ENCODE measurements at places on chromosomes 16 and 17.

DNA sequence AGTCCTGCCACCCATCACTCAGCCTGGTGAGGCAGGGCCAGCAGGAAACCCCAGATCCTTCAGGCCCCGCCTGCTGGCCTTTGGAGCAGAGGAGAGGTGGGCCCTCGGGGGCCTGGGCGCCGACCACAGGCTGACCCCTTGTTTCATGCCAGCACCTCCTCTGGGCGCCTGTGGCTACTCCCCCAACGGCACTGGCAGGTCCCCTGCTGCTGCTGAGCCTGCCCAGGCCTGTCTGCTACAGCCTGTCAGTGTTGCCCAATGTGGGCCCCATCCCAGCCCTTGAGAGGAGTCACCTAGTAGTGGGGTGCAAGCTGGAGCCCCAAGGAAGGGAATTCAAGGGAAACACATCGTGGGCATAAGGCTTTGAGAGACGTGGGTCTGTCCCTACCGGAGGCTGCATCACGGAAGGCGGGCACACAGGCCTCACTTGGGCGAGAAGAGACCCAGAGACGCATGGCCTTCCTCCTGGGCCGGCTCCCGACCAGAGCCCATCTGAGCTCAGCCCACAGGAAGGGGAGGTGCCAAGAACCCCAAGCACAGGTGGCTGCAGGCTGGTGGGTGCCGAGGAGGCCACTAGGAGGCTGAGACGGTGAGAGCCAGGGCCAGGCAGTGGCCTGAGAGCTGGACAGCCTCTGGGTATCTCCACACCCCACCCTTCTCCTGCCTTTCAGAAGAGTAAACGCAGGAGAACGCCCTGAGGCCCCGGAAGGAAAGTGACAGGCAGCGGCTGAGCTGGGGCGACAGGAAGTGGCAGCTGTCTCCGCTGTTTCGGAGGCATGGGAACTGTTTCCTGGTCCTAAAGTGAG is 8.0 kb upstream of the FASN start:
- peak; percentile 42 for DNase-seq

DNA sequence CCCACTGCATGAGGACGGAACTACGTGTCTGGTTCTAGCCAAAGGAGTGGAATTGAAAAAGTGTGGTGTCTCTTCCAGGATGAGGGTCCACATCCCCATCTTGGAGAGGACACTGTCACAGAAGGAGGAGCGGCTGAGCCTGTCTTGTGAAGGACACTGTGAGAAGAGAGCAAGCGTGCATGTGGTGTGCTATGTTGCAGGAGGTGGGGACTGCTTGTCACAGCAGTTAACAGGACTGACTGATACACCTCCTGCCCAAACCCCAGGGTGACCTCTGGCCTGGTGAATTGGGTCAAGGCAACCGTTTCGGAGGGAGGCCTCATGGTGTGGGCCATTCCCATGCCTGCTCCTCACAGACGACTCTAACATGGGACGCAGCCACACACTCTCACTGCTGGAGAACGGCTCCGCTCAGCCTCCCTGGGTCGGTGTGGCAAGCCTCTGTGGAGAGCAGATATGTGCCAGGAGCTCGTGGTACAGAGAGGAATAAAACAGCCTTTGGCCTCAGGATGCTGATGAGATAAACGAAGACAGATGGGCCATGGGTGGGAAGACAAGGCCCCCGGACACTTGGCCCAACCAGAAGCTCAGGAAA is 56.4 kb upstream of the RBFOX3 start:
- no peak for DNase-seq

- DNase-seq: no peak
These were observed 148.4 kb downstream of the PITPNC1 start for GRCh38 chr17:67525239-67526135.

DNA sequence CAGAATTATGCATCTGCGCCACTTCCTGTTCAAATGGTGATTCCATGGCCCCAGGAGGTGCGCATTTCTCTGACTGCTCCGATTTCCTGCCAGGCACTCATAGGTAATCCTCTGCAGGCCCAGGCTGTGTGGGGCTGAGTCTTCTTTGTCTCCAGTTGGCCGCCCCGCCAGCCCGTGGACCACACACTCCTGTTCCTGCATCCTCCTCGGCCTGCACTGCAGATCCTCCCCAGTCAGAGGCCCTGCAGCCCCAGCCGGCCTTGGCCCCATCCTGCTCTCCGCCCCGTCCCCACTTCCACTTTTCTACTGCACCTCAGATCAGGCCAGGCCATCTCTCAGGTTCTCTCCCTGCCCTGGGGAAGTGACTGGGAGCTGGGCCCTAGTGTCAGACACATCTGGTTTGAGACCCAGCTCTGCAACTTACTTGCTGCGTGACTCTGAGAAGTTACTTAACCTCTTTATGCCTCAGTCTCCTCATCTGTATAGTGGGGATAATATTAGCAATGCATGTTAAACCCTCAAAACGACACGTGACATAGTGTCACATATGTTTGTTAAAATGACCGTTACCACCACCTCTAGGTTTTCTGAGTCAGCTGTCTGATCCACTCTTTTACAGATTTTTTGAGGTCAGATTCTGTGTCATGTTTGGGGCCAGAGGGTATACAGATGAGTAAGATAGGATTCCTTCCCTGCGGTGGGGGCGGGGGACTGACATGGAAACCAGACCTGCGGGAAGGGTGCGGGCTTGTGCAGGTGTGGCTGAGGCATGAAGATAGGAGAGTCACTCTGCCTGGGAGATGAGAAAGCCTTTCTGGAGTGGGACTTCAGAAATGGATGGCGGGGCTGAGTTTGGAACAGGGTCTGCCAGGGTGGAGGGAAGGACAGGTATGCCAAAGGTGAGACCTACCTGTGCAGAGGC is 12.8 kb downstream of the RAB11FIP4 start:
- DNase-seq: no peak

DNA sequence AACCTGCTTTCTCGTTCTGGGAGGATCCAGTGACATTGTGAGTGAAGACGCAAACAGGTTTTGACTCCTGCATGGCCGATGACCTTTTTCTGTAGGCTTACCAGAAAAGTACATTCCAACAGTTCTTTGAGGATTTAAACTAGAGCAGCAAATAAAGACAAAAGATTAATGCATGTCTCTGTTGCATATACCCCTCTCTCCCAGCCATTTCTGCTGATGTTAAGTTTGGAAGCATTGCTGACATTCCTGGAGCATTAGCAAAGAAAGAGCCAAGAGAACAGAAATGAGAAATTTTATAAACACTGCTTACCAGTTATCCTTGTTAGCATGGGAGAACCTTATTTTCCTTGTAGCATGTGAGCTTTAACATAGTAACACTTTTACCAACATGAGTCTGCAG is 49.3 kb downstream of the SIAH1 start:
- DNase-seq: no peak

GRCh38 chr16:68086860-68087268 is 1.7 kb downstream of the NFATC3 start:
- DNase-seq: no peak

GRCh38 chr17:63480192-63480784 is 3.4 kb downstream of the ACE start:
- no peak for DNase-seq

DNA sequence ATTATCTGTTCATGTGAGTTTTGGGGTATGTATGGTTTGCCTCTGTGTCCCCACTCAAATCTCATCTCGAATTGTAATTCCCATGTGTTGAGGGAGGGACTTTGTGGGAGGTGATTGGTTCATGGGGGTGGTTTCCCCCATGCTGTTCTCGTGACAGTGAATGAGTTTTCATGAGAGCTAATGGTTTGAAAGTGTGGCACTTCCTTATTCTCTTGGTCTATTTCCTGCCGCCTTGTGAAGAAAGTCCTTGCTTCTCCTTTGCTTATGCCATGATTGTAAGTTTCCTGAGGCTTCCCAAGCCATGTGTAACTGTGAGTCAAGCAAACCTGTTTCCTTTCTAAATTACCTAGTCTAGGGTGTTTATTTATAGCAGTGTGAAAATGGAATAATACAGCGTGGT is 128.1 kb upstream of the HS3ST4 start:
- no peak for DNase-seq

GRCh38 chr16:81842564-81843242 is 63.6 kb downstream of the PLCG2 start:
- no peak for DNase-seq

DNA sequence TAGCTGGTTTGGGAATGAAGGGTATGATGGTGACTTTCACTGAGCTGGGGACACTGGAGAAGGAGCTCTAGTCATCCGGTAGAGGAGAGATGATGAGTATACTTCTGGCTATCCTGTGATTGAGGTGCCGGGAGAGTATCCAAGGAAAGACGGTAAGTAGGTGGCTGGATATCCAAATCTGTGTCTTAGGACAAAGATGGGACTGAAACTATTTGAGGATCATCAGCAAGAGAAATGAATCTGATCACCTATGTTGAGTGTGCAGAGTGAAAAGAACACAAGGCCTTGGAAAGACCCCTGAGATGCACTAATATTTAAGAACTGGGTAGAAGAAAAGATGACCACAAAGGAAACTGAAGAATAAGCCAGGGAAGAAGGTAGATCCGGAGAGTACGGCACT is 1.0 kb downstream of the NACA2 start:
- no peak for DNase-seq

DNA sequence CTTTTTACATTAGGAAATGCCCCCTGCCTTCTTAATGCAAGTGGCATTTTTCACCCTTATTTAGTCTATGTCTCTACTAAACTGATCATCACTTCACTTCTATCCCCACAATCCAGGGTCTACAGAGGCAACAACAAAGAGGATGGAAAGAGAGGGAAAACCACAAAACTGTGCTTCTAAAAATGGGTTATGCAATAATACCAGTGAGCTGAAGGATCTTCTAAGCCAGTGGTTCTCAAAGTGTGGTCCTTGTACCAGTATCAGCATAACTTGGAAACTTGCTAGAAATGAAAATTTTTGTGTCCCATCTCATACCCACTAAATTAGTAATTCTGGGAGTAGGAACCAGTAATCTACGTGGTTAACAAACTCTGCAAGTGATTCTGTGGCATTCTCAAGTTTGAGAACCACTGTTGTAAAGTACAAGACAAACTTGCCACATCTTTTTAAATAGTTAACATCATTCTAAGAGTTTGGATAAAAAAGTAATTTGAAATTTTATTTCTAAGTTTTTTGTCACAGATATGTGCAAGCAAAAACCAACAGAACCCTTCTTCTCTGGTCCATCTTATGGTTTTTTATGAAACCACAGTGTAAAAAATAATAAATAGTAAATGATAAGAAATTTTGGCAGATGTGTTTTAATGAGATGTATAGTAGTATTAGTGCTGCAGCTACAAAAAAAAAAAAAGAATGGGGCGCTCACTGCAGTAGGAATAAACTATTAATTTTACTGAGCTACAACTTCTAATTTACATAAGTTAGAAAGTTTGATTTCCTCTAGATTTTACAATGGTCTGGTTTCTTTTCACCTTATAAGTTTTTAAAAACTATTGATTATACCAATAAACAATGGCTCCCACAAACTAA is 16.2 kb downstream of the CDC27 start:
- DNase-seq: no peak

DNA sequence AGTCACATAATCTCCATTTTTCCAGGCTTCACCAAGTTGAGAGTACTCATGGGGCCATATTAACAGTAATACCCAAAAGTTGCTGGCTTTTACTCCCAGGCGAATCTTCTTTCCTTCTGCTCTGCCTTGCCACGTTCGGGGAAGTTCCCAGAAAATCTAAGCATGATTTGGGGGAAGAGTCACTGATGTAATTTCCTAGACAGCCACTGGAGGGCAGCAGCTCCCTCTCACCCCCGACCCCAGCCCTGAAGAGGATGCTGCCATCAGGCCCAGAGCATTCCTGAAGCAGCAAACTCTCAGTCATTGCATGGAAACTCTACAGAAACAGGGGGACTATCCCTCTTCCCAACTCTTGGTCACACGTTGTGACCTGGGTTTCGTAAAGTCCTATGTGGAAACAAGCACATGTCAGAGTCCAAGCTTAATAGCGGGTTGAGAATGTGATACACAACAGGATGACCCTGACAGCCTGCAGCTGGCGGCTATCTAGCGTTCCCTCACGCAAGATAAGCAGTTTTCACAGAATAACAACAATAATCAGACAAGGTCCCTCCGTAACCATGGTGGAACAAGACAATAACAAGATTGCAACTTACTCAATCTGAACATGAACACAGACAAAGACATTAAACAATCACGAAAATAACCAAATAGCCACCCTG is 43.8 kb upstream of the DHX40 start:
- peak; percentile 34 for DNase-seq

DNA sequence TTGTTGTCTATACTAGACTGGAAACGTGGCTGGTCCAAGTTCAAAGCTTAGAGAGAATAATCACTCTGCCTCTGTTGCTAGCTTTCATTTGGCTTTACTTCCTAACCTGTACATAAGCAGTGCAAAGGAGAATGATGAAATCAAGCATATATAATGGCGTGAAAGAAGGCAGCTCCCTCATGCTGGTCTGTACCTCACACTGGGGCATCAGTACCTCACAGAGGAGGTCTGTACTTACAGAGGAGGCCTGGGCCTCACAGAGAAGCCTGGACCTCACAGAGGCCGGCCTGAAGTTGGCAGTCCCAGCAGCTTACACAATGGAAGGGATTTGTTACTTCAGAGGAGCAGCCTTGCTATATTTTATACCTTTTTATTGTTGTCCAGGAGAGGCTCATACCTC is 53.3 kb upstream of the MSI2 start:
- DNase-seq: no peak

DNA sequence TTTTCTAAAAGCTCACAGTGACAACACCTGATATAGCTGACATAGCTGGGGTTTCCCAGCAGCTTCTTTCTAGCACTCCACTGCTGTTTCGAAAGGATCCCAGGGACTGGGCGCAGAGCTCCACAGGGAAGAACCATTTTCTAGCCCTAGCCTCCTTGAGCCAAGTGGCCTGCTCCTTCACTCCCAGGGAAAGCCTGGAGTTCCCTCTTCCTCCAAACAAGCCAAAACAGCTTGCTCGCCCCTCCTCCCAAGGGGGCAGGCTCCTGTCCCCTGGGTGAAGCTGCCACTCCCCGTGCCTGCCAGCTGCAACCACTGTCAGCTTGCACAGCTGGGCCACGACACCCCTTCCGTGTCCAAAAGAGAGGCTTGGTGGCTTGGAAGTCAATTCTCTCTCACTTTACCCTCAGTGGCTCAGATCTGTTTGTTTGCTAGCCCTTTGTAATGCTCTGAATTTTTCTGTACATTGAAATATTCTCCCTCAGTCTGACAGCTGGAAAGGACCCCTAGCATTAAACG is 59.8 kb downstream of the CYTH1 start:
- no peak for DNase-seq

- DNase-seq: no peak
These were observed 3.0 kb upstream of the TMEM204 start for GRCh38 chr16:1530349-1530882.

GRCh38 chr16:72926177-72927070 is 121.5 kb downstream of the ZFHX3 start:
- no peak for DNase-seq

DNA sequence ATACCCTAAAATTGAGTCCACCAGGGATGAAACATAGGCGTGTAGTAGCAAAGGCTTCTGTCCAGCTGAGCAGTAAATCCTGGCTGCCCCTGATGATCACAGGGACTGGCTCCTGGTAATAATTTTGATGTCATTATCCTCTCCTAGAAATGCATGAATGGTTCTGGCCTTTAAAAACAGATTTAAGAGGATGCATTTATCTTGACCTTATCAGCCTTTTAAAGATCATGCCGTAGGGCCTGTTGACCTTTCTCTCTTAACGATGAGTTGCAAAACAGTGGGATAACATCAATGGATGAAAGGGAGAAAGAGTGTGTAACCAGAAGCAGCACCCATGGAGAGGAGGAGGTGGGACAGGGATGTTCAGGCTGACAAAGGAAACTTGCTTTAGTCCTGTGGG is 128.5 kb downstream of the CA10 start:
- no peak for DNase-seq

Data from stimulated activated CD4-positive, alpha-beta T cell treated with anti-CD3 and anti-CD28 coated beads, TNF-alpha, amount 100 ng/mL, for 1 hour (primary cell).